HuH-7 (cell line): ENCODE measurements at places on chromosomes 4 and X.

DNA sequence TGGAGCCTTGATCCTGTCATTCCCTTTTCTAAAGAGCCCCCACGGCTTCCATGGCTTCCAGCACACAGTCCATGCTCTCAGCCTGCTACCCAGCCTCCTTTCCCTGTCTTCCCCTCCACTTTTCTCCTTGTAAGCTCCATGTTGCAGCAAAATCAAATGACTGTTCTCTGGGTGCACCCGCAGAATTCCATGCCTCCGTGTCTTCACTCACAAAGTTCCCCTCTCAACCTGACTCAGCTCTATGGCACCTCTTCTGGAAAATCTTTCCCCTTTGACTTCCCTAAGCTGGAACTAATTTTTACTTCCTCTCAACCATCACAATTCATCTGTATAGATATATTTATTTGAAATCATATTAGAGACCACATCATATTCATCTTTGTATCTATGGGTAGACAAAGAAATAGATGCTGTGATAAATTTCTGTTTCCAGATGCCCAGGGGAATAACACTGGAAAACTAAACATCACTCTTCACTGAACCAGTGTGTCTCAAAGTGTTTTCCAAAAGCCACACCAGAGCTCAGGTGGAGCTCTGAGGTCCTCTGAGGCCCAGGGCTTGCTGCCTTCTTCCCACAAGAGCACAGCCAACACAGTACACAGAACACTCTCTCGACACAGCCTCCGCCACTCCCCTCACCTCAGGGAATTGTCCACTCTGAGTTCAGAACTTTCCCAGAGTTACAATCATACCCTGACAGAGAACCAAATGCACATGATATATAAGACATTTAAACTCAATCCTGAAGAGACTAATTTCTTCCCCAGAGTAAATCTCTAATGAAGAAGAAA, 3.3 kb downstream of the SETD7 start:
- no peak for DNase-seq

DNA sequence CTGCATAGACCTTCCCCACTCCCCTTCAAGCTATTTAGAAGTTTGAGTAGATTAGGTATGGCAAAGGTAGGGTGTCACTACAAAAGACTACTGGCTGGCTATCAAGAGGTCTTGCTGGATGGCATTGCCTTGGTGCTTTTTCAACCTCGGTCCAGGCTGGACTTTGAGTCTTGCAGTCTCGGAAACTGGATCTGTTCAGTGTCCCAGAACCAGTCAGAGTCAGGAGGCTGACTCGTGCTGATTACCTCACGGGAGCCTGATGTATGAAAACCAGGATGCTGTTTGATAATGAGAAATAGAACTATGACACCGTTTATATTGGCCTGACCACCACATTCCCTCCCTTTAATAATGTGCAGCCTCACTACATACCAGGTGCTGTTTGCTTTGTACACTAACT, 2.7 kb upstream of the PHKA1 start:
- DNase-seq: no peak

- no peak for DNase-seq
Measured at GRCh38 chr4:185412412-185412811, 13.4 kb downstream of the UFSP2 start.

- no peak for DNase-seq
Measured at GRCh38 chr4:158599765-158600498, 71.8 kb downstream of the C4orf46 start.

GRCh38 chr4:135538698-135539097, 1337.1 kb upstream of the PABPC4L start:
- DNase-seq: no peak

DNA sequence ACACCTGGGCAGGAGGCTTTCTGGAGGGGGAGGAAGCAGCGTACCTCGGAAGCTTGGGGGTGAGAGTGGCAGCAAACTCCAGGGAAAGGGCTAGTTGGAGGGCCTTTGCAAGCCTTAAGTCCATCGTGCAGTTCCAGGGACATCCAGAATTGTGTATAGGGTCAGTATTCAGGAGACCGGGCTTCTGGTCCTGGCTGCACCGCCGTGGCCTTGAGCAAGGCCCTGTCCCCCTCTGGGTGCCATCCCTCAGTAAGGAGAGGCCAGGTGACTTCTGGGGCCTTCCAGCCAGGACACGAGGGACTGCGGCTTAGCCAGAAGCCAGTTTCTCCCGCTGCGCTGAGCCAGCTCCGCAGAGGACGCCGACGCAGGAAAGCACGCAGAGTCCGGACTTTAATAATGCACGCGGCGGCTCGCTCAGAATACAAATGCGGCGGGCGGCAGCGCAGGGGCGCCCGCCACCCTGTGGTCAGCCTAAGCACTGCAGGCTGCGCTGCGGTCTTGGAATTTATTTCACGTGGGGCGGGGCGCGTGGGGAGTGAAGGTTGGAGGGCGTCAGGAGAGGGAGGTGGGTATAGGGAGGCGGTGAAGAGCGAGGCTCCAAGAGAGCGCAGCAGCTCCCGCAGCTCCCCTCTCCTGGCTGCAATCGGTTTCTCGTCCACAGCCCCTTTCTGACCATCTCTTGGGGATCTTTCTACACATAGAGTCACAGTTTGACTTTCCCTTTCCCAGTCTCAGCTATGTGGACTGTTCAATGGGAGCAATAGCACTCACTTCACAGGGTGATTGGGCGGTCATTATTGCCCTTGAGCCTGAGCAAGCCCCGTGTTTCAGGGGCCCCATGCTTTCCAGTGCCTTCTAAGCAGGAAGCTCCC, 94.1 kb upstream of the GPR50 start:
- peak; percentile 34 for DNase-seq

- no peak for DNase-seq
Measured at GRCh38 chrX:139801397-139801813, 93.4 kb upstream of the MCF2 start.

DNA sequence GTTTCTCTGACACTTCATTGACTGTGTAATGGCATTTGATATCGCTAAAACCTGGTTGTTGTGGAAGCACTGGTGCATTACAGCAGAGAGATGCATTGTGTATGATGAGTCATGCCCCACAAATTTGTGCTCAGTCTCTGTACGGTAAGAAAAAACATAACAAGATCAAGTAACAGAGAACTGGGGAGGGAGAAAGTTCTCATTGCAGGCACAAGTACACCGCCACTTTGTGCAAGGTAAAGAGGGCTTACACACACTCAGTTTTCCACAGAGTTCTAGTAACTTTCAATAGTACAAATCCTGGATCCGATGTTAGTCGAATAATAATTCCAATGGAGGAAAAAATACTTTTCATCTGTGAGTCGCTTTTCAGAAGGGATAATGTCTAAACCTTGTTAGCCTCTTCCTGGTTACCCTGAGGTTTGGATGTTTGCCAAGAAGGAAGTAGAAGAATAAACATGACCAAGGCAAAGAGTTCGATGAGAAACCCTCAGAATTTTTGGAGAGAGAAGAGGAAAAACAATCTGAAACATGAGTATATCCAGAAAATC, 512.5 kb upstream of the SLIT2 start:
- DNase-seq: no peak

- no peak for DNase-seq
Measured at GRCh38 chr4:184362396-184362795, 112.0 kb downstream of the IRF2 start.

DNA sequence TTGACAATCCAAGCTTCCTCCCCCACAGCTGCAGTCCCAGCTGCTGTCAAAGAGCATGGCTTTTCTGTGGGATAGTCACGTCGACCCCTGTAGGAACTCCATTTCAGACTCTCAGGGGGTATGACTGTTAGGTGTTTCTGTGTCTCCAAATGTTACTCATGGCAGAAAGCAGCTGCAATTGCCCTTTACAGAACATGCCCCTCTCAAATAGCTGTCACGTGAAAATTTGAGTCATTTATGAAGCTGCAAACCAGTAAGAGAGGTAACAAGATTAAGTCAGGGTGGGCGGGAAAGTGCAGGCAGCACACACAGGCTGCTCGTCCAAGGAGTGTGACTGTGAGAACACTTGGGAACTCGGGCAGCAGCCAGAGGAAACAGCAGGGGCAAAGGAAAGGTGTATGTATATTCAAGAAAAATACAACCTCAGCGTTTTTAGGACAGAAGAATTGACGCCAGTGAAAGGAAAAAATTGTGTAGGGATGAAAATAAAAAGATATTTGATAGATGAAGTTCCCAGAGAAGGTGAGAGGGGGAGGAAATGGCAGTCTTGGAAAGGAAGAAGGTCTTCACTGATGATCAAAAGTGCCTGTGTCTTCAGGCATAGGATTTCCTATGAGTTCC, 66.5 kb upstream of the TMEM184C start:
- no peak for DNase-seq
